ENCODE measurements at places on chromosomes 12 and 14. TPM values are rescaled to one million over a fixed set of nuclear protein-coding genes. Genes with fewer than 3 reads are reported as not detected.
A peak's percentile ranks its signal among the peaks of the same experiment; 100 is the strongest.

TMPRSS12 gene
- not detected for total RNA-seq

GLS2 gene
- 1.5 TPM for total RNA-seq

KLRK1 gene
- not detected for total RNA-seq

DGKA gene
- total RNA-seq, result 2.9 TPM

CMKLR1 gene
- total RNA-seq, result 1.5 TPM

STAB2 gene
- total RNA-seq, result not detected

KRT77 gene
- not detected for total RNA-seq

DNA sequence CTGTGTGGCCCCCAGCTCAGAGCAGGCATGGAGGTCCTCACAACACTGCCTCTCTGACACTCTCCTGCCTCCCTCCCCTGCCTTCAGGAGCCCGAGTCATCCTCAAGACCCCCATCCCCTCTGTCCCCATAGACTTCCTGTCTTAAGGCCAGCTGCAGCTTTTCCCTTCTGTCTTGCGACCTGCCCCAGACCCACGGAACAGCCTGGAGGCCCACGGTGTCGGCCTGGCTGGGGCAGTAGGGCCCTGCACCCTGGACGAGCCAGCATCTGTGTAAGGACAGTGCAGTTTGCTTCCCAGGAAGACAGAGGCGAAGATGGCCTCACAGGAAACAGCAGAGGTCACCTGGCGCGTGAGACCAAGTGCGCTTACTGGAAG is 9.7 kb downstream of the TEDC1 start:
- no peak for DNase-seq

GRCh38 chr14:95445676-95446075 is 70.8 kb downstream of the SYNE3 start:
- no peak for DNase-seq

GRCh38 chr12:26512213-26512612 is 316.8 kb downstream of the SSPN start:
- DNase-seq, result no peak

GRCh38 chr12:104796475-104796862 is 161.6 kb downstream of the SLC41A2 start:
- DNase-seq, result peak; percentile 28

DNA sequence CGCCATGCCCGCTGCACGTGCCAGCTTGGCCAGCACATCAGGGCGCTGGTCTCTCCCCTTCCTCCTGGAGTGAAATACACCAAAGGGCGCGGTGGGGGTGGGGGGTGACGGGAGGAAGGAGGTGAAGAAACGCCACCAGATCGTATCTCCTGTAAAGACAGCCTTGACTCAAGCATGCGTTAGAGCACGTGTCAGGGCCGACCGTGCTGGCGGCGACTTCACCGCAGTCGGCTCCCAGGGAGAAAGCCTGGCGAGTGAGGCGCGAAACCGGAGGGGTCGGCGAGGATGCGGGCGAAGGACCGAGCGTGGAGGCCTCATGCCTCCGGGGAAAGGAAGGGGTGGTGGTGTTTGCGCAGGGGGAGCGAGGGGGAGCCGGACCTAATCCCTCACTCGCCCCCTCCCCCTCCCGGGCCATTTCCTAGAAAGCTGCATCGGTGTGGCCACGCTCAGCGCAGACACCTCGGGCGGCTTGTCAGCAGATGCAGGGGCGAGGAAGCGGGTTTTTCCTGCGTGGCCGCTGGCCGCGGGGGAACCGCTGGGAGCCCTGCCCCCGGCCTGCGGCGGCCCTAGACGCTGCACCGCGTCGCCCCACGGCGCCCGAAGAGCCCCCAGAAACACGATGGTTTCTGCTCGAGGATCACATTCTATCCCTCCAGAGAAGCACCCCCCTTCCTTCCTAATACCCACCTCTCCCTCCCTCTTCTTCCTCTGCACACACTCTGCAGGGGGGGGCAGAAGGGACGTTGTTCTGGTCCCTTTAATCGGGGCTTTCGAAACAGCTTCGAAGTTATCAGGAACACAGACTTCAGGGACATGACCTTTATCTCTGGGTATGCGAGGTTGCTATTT is 914 bp upstream of the CCND2 start:
- no peak for DNase-seq

GRCh38 chr12:121314431-121314830 is 17.9 kb upstream of the CAMKK2 start:
- no peak for DNase-seq

- no peak for DNase-seq
Observed at GRCh38 chr14:56241461-56241860, 123.2 kb downstream of the PELI2 start.

GRCh38 chr14:69667938-69668335 is 56.5 kb downstream of the SUSD6 start:
- no peak for DNase-seq

- DNase-seq, result no peak
Observed at GRCh38 chr14:33110737-33111443, 172.2 kb downstream of the NPAS3 start.

DNA sequence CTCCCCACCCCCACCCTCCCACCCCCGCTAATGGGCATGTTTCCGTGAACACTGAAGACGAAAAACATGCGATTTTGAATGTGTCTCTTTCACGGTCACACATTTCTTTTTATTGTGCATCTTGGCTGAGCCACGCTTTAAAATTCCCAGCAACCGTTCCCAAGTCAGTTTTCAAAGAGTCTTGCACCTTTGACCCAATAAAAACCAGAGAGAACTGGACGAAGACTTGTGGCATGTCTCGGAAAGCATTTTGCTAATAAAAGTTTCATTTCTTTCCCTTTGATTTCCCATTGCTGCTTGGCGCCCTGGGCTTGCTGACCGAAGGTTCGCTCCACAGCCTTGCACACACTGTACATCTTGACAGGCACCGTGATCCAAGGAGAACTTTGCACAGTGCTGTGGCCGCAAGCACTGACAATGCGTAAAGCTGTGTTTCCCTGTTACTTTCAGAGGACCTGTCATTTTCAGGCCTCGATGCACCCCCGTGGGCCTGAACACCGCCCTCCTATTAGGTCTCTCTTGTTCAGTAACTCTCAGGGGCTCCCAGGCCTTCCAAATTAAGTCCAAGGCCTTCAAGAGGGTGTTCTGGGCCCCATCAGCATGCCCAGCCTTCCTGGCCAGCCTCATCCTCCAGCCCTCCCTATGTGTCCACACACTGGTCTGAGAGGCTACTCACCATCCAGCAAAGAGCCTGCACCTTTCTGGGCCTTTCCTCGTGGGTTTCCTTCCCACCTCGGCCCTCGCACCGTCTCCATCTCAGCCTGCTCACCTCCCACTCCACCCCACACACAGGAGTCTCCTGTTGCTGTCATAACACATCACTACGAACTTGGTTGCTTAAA is 63.4 kb upstream of the DIO3 start:
- no peak for DNase-seq

GRCh38 chr12:95859344-95859816 is 628 bp downstream of the SNRPF start:
- DNase-seq, result no peak

DNA sequence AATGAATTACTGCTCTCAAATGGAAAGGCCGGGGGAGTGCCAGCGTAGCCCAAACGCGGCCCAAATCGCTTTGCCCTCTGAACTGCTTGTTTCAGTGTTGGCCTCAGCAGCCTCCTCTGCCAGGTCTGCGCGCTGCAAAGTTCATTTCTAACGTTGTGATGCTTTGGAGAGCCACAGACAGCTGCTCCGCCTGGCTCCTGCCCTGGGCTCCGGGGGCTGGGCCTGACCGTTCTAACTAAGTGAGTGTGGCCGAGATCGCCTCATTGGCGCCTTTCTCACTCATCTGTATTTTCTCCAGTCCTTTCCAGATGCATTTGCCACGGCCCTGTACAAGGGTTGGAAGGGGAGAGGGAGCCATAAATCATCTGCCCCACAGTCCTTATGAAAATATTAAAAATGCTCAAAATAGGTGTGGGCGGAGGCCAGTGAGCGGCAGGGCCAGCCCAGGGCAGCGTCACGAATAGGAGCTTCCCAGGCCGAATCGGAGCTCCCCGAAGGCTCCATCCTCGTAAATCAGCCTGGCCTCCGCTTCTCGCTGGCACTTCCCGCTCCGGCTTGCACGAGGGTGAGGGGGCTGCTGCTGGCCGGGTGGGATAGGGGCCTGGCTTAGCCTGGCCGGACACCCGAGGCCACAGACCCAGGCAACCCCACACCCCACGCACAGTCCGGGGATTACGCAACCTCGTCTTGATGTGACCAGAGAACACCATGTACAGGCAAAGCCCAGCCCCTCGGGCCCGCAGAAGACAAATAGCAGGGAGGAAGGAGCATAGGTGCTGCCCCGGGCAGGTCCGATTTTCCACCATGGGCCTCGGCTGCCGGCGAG is 196.6 kb upstream of the DIO3 start:
- no peak for DNase-seq

GRCh38 chr14:35433826-35434225 is 29.3 kb upstream of the NFKBIA start:
- no peak for DNase-seq

GRCh38 chr12:388541-389141 is 479 bp downstream of the KDM5A start:
- DNase-seq, result peak; percentile 35

GRCh38 chr14:76509311-76509710 is 133.4 kb downstream of the ESRRB start:
- DNase-seq, result no peak

DNA sequence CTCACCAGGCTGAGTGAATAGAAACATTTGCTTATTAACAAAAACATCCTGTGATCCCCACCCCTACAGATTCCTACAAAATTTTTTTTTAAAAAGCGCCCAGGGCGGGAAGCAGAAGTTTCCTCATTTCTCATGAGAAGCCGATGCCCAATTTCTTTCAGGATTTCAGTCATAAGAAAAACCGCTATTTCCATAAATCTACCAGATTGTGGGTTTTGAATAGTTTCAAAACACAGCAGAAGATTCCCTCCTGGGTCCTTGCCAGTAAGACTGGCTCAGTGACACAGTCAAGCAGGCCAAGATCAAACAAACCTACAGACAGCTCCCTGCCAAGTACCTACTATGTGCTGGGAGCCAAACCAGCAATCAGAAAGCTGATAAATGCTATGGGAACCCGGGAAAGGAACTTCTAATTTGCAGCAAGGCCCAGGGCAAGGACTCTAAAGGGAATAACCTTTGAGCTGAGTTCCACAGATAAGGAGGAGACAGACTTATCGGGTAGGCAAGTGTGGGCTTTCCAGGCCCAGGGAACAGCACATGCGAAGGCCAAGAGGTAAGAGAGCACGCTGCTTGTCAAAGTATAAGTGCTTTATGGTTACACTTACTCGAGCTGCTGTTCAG is 68.7 kb downstream of the CCDC88C start:
- no peak for DNase-seq

DNA sequence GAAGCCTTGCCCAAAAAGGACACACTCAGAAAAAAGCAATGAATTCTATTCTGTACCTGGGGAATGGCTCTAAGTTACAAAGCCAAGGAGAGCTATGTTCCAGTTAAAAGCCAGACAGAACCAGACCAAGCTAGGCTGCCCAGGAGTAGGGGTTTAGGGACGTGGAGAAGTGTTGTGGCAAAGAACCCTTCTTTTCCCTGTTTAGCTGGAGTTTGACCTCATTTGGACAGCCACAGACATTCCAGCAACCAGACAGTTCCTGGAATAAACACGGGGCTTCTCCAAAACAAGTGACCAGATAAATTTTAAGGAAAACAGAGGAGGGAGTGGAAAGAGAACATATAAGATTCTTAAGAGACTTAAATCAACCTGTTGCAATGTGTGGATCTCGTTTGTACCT is 62.3 kb downstream of the GCH1 start:
- DNase-seq, result no peak

GRCh38 chr14:24606297-24606696 is 3.2 kb downstream of the GZMH start:
- no peak for DNase-seq

GRCh38 chr12:85877459-85877858 is 3.4 kb downstream of the NTS start:
- no peak for DNase-seq

GRCh38 chr12:29067430-29067829 is 81.6 kb upstream of the FAR2 start:
- no peak for DNase-seq

DNA sequence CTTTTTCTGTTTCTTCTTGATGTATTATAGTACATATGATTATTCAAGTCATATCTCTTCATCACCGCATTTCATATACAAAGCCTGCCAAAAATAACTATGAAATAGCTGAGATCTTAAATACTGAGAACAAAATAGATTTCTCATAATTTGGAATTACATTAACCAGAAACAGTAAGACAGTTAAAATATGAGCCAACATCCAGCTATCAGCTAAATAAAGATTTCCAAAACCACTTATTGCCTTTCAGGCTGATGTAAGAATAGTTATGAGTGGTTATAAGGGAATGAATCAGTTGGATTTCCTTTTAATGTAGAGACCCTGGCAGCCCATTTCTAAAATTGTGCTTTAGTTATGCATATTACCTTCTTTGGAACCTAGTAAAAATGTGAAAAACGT is 47.4 kb downstream of the TMEM117 start:
- DNase-seq, result no peak
